ENCODE measurements at places on chromosomes 4 and X. TPM values are rescaled to one million over a fixed set of nuclear protein-coding genes. Genes with fewer than 3 reads are reported as not detected.

GRCh38 chrX:53262918-53263394 lies 18.4 kb downstream of the IQSEC2 start:
- DNase-seq: no peak

GRCh38 chr4:37662861-37663390 lies 23.2 kb downstream of the RELL1 start:
- no peak for DNase-seq

DNA sequence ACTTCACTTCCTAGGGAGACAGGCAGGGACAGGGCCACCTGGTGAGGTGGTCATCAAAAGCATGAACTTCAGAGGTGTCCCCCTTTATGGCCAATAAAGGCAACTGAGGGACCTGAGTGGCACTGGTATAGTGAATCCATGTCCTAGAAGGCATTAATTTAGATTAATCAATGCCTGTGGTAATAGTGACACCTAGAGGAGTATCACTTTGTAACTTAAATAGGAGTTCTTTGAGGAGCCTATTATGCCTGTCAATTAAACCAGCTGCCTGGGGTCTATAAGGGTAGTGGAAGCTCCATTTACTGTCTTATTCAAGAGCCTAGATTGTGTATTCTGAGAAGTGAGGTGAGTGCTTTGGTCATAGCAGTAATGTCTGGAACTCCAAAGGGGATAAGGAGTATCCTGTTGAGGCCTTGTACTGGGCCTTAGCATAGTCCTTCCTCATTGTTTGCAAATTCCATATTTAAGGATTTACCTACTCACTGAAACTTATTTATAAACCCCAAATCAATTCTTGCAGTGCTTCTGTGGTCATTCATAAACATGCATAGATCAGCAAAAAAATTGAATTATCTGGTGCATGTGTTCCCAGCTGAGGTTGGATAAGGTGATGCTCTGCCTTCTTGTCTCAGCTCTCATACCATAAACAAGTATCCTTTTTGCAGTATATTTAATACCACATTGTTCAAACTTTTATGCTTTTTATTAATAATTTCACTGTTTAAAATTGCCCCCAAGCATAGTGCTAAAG lies 213.8 kb upstream of the RADX start:
- DNase-seq: no peak

The CFAP99 gene
- not detected for total RNA-seq

The CFI gene
- 13.0 TPM for total RNA-seq

The MAGEA12 gene
- total RNA-seq: not detected

The SLC9A7 gene
- 1.9 TPM for total RNA-seq

The IL1RAPL1 gene
- 0.24 TPM for total RNA-seq

The SLC25A14 gene
- total RNA-seq: 1.2 TPM

The TMPRSS11F gene
- 1.9 TPM for total RNA-seq

The MAGEA4 gene
- not detected for total RNA-seq

All from umbilical cord (tissue), 2 donors.